ENCODE measurements at places on chromosomes 16 and 17.
A peak's percentile ranks its signal among the peaks of the same experiment; 100 is the strongest.

DNA sequence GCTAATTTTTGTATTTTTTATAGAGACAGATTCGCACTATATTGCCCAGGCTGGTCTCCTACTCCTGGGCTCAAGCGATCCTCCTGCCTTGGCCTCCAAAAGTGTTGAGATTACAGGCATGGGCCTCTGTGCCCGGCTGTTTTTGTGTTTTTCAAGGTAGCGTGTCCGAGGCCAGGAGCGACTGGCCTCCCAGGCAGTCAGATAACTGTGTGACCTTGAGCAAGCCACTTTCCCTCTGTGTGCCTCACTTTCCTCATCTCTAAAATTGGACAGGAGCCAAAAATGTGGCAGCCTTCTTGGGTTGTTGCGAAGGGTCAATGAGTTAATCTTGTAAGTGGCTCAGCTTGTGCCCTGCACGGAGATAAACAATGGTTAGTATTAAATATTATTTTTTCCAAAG lies 2.4 kb downstream of the ABCC1 start:
- no peaks in the 10 kb centered on the region for H3K4me1 ChIP-seq
- no peaks in the 10 kb centered on the region for H3K36me3 ChIP-seq
- DNase-seq: no peak
- H3K27ac ChIP-seq: no peak overlapping the region

GRCh38 chr17:2985318-2985717 lies 78.1 kb downstream of the OR1D5 start:
- H3K4me3 ChIP-seq: no peak overlapping the region
- H3K4me1 ChIP-seq: no peaks in the 10 kb centered on the region
- H3K27me3 ChIP-seq: no peaks in the 10 kb centered on the region
- peaks cover 2% of the 10 kb centered on the region for H3K36me3 ChIP-seq

DNA sequence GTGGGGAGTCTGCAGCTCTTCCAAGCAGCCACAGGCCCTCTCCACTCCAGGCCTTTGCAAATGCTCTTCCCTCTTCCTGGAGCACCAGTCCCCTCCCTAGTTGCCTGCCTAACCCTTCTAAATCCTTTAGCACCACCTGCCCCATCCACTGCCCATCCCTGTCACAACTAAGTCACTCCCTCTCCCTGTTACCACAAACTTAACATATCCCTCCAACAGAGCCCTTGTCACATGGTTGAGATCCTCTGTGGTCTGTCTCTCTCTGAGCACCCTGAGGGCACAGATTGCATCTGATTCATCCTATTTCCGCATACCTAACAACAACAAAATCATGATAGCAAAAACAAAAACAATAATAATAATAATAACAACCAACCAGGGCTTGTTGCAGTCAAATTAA lies 11.0 kb upstream of the BEAN1 start:
- no peak overlapping the region for H3K27ac ChIP-seq
- H3K4me3 ChIP-seq: no peak overlapping the region
- no peaks in the 10 kb centered on the region for H3K27me3 ChIP-seq
- no peak for DNase-seq

DNA sequence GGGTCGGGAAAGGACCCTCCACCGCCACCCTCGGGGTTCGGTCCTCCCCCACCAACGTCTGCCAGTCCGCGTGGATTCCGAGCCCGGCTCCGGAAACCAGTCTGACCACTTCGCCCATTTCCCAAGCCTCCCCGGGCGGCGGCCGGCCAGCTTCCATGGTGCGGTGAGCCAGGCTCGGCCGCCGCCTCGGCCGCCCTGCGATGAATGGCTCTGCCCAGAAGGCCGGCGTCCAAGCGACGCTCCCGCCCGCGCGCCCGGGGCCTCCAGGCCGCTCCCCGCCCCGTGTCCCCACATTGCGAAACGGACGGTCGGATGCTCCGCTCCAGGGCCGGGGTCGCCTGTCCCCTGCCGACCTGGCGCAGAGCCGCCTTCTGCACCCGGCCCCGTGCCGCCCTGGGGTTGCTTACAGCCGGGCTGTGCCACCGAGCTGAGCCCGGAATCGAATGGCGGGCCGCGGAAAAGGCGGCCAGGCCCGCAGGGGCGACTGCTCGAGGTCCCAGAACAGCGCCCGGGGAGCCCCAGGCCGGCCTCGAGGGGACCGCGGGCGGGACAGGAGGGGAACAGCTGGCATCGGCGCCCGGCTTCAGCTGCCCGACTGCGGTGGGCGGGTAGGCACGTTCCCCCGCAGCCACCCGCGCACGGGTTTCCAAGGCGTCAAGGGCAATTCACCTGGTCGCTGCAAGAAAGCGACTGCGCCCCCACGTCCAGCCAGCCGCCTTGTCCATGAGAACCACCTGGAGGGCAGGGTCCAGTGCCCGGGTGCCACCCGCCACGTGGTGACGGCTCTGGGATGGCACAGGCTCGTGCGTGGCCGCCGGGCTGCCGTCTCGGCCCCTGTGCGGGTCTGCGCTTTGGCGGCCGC lies 18.3 kb upstream of the CBX8 start:
- H3K27me3 ChIP-seq: peaks cover 78% of the 10 kb centered on the region
- peaks cover 3% of the 10 kb centered on the region for H3K4me1 ChIP-seq
- DNase-seq: no peak
- H3K36me3 ChIP-seq: no peaks in the 10 kb centered on the region
- no peak overlapping the region for H3K4me3 ChIP-seq
- H3K27ac ChIP-seq: no peak overlapping the region

GRCh38 chr17:12133183-12133582 lies 112.5 kb downstream of the MAP2K4 start:
- H3K27me3 ChIP-seq: no peaks in the 10 kb centered on the region
- H3K36me3 ChIP-seq: peaks cover 3% of the 10 kb centered on the region
- H3K4me3 ChIP-seq: no peak overlapping the region
- DNase-seq: peak; percentile 61
